ENCODE measurements at places on chromosomes 13 and 19.

DNA sequence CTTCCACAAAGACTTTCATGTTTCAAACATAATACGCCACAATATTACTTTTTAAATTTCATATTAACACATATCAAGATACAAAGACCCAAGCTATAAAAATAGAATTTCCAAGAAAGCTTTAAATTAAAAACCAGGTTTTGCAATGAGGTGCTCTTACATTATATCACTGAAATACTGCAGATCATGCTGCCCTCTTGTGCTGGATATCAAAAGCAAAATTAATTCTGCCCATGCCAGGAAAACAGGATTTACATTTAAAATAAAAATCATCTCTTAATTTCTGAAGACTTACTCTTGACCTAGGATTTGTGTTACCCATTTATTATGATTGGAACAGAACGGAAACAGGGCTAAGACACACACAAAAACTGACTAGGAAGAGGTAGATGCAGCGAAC, 145.0 kb downstream of the ABCC4 start:
- peak; percentile 46 for DNase-seq

DNA sequence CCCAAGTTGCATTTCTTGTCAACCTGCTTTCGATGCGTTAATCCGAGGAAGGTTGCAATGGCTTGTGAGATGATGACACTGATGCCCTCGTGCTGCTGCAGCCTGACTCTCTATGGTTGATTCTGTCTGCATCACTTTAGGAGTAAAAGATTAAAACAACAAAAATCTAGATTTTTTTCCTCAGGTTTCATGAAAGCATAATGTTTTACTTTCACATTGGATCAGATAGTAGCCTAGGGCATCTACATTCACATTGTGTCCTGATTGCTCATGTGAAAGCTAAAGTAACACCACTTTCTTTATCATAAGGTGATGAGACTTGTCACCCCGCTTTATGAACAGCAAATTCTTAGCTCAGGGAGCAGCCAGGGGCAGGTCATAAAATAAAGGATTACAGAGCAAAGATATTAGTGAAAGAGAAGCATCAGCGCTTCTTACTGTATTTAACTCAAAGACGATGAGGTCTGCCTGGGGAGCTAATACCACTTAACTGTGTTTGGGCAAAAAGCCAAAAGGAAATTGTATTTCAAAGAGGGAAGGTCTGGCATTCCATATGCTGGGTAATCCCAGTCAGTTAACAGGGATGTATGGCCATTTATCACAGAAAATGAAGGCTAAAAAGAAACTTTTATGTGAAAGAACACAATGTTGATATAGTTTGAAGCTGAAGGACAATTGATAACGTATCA, 270.5 kb downstream of the GPC6 start:
- DNase-seq = peak; percentile 72

DNA sequence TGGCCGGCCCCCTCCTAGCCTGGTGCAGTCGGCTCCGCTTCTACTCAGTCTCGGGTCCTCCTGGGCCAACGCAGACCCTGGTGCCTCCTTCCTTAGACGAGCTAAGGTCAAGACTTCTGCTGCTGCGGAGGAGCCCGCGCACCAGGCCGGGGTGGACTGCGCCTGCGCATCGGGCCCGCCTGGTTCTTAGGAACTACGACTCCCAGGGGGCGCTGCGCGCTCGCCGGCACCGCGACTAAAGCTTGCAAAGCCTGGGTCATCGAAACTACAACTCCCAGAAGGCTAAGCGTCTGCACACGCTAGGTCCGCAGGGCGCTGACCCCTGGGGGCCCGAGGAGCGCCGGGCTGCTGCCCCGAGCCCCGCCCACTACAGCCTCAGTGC, at the start of gene ZNF835:
Gene ZNF835, minus strand, starts transcription at position 145 of the 382 bp plus-strand sequence. CDS start 6,559 bp downstream, outside the sequence.
- DNase-seq = no peak

- DNase-seq = peak; percentile 51
Observed at GRCh38 chr13:107721125-107721869, 494.0 kb downstream of the LIG4 start.

GRCh38 chr13:74090869-74091605, 43.2 kb downstream of the KLF12 start:
- DNase-seq = no peak

- no peak for DNase-seq
Observed at GRCh38 chr19:28834996-28835395, 378.0 kb downstream of the UQCRFS1 start.

GRCh38 chr19:29308977-29309590, 96.1 kb upstream of the UQCRFS1 start:
- peak; percentile 46 for DNase-seq

DNA sequence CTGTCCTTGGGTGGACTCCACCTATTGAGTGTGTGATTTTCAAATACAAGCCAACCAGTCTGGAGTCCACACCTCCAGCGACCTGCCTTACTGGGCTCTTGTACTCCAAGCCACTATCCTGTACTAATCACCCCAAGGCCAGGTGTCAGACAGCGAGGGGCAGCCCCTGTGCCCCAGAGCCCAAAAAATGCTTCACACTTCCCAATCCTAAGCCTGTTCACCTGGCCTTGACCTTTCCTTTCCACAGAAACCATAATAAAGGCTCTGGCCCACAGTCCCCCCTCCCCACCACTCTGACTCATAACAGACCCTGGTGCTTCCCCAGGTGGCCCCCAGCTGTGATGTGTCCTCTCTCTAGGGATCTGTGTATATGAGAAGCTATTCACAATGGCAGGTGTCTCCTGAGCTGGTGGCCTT, 3.9 kb downstream of the CD209 start:
- no peak for DNase-seq

Measured in SHP77 (cell line).